ENCODE measurements at places on chromosomes 1 and 21.

DNA sequence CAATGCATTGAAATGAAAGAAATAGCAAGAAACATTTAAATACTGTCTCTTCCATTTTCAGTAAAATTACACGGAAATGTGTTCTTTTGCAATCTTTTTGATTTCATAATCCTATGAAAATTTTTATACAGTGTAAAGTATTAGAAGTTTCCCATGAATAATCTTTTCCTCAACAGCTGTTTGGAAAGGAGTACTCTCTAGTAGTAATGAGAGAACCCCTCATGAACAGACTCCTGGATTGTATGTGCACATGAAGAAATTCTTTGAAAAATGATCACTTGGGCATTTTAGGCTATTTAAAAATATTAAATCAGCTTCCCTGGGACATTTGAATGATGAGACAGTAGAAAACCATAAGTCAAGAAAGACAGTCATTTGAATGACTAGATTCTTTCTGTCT lies 64.4 kb downstream of the LHX9 start:
- DNase-seq, result no peak

GRCh38 chr1:232765542-232765941 lies 39.7 kb upstream of the MAP10 start:
- DNase-seq, result no peak

GRCh38 chr21:41235201-41235600 lies 67.2 kb downstream of the BACE2 start:
- no peak for DNase-seq

GRCh38 chr1:165287781-165288180 lies 68.7 kb downstream of the LMX1A start:
- no peak for DNase-seq

DNA sequence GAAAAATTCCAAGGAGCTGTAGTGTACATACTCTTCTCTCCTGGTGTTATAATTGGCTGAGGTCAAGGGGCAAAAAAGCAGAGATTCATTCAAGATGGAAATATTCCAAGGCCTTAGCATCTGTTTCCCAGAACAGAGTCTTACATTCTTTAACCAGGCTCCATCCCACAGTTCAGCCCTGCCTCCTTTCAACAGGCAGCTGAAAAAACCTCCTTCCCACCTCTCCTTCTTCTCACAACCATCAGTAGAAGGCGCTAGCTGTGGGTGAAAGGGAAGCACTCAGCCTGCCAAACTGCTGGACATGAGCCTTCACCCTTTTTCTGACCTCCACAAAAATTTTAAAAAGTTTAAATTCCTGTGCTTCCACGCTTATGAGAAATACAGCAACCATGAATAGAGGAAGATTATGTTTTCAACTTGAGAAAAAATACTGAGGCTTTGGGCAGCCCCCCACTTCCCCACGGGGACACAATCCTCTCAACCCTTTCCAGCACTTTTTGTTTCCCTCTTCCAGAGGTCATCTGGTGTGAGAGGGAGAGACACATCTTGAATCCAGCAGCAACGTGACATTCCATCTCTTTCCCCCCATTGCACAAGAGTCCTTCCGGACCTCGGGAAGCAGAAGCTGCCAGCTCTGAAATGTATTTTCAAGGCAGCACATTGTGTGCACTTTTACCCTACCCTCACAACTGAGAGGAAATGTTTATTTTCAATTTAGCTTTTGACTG lies 43.2 kb upstream of the FMO2 start:
- no peak for DNase-seq

GRCh38 chr1:94117259-94117851 lies 3.6 kb downstream of the ABCA4 start:
- no peak for DNase-seq

- no peak for DNase-seq
Observed at GRCh38 chr1:8525216-8525557, 207.3 kb downstream of the SLC45A1 start.

DNA sequence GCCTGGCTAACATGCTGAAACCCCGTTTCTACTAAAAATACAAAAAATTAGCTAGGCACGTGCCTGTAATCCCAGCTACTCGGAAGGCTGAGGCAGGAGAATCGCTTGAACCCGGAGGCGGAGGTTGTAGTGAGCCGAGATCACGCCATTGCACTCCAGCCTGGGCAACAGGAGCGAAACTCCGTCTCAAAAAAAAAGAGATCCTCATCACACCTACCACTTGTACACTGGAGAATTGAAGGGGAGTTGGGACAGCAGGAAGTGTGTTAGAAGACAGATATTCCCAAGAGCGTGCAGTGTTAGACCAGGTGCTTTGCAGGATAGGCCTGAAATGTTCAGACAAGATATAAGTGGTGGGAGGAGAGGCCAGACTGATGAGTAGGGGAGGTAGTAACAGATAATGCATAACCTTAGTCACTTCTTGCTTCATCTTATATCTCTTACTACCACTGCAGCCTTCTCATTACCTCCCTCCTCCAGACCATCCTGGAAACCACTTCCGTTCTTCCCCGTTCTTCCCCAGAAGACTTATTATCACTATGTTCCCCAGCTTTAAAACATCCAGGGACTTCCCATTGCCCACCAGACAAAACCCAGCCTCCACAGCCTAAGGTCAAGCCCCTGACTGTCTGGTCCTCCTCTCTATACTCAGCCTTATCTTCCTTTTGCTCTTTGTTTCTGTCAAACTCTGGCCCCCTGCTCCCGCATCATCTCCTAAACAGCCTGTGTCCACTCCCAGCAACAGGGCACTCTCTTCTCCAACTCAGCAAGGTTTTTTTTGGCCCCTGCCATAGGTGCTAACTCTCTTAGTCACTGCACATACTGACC lies 21.3 kb downstream of the FAM20B start:
- DNase-seq, result no peak

DNA sequence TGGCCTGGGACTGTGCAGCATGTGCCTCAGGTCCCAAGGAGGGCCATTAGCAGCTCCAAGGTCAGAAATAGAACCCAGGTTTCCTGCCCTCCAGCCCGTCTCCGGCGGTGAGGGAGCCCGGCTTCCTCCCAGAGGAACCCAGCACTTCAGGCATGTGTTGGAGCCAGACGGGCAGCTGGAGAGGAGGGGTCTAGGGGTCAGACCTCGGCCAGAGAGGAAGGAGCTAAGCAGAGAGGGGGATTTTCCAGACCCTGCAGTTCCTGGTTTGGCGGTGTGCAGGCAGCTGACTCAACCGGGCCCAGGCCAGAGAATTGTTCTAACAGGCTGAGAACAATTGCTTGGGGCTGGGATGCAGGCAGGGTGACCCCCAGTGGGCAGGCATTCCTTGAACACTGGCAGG lies 37.1 kb downstream of the HSPG2 start:
- DNase-seq, result no peak

- no peak for DNase-seq
Observed at GRCh38 chr1:248618878-248619277, 16.0 kb downstream of the OR2T11 start.

- no peak for DNase-seq
Observed at GRCh38 chr1:181985936-181986906, 75.3 kb downstream of the ZNF648 start.

DNA sequence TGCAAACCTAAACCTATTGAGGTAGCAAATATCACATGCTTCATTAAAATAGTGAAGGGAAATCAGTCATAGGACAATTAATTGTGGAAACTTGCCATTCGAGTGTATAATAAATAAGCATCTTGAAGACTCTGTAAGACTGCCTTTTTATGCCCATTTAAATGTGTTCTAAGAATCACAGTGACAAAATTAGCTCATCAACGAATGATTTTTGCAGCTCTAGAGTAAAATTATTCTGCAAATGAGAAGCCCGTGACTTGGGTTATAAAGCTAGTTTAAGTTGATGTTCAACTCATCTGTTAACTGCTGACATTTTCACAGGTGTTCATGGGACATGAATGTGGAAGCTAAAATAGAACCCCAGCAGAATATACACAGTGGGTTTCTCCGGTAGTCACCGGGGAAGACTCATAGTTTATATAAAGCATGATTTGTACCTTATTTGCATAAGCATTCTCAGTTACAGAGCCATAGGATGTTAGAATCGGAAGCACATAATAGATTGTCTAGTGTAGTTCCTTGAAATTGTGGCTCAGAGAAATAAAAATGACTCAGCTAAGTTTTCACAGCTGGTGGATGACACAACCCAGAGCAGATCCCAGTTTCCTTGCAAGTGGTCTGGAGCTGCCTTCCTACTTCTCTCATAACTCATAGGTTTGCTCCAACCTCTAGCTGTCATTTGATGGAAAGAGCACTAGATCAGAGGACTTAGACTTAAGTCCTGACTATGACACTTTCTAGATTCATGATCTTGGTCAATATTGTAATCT lies 107.3 kb downstream of the UCHL5 start:
- no peak for DNase-seq

GRCh38 chr21:19198801-19199200 lies 795.2 kb upstream of the TMPRSS15 start:
- no peak for DNase-seq

- no peak for DNase-seq
Observed at GRCh38 chr1:103489935-103490334, 35.6 kb upstream of the RNPC3 start.

DNA sequence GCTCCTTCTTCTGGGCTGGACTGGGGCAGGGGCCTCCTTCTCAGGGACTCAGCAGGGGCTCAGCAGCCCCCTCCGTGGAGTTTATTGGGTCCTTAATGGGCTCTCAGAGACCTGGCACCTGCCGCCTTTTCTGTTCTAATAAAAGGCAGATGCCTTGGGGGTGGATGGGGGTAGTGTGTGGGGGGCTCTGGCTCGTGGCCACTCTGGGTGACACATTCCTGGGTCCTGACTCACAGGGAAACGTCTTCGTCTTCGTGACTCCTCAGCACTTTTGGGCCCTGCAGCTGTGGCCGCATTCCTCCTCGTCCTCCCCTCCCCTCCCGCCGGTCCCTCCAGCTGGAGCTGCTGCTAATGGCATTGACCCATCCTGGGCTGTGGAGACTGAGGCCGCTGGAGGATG lies 107.8 kb upstream of the WNT4 start:
- DNase-seq, result no peak

DNA sequence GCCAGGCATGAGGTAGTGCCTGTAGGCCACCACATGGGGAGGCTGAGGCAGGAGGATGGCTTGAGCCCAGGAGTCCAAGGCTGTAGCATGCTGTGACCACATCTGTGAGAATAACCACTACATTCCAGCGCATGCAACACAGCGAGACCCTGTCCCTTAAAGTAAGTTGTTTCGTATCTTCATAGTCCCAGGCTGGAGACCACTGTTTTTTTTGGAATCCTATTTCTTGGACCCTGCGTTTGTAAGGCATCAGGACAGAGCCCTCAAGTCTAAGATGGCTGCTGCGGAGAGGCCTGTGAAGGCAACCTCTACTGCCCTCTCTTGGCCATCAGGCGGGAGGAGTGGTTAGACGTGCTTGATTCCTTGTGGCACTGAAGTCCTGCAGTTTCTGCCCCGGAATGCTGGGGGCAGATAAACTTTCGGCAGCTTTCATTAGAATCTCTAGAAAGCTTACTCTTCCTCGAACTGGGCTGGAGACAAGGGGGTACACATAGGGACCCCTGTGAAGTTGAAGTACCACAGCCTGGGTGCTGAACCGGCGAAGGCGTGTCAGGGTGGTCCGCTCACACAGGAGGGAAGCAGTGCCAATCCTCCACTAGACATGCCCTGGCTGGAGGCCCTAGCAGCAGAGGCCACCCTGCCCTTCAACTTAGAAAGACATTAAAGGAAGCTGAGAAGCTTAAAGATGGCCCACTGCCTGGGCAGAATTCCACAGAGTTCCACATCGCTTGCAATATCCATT lies 36.6 kb downstream of the RABIF start:
- DNase-seq, result peak; percentile 47

- no peak for DNase-seq
Observed at GRCh38 chr1:182301467-182302198, 90.0 kb downstream of the GLUL start.
